Pulmonary artery endothelial cell (primary cell): ENCODE measurements at places on chromosomes 5 and 9. TPM values are rescaled to one million over a fixed set of nuclear protein-coding genes. Genes with fewer than 3 reads are reported as not detected.

The DIRAS2 gene
- total RNA-seq = not detected in 2 replicates

The FAM163B gene
- not detected in 2 replicates for total RNA-seq

The IFNK gene
- not detected in 2 replicates for total RNA-seq

The GLRA1 gene
- not detected in 2 replicates for total RNA-seq
